Stimulated activated CD4-positive, alpha-beta T cell treated with anti-CD3 and anti-CD28 coated beads, TNF-alpha, amount 100 ng/mL, for 48 hours (primary cell): ENCODE measurements at places on chromosomes 7 and 10.

- DNase-seq = no peak
Observed at GRCh38 chr7:138755842-138756590, 41.8 kb upstream of the TMEM213 start.

- no peak for DNase-seq
Observed at GRCh38 chr10:47309408-47310089, 9.6 kb downstream of the GDF10 start.

DNA sequence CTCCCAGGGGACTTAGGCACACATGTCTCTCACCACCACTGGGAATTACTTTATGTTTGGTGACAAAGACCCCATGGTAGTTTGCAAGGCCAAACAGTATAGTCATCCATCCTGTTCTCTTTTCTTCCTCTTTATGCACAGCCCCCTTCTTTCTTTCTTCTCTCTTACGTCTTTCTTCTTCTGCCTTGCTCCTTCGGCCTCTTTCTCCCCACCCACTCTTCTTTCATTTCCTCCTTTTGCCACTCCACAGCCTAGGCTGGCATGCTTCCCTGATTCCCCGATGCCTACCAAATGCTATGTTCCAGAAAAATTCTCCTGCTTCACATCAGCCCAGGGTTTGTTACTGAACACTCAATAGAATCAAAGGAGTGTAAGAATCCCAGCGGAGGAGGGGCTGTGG lies 62.4 kb upstream of the MKLN1 start:
- DNase-seq = no peak

DNA sequence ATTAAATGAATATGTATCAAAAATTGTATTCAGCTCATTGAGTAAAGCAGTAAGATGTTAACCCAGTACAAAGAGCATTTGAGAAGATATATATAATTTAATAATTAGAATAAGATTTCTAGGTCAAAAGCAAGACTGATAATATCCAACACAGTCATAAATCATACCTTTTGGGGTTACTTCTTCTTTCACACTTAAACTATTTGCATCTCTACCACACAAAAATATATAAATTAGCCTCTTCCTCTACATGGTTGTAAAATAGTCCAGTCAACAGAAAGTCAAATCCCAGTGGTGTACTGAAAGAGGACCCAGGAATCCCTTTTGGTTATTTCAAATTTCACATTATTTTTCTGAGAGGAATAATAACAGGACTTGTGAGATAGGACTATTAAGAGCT lies 204.6 kb upstream of the INHBA start:
- DNase-seq = no peak

- DNase-seq = no peak
Observed at GRCh38 chr7:106864298-106865081, 592 bp upstream of the PIK3CG start.

DNA sequence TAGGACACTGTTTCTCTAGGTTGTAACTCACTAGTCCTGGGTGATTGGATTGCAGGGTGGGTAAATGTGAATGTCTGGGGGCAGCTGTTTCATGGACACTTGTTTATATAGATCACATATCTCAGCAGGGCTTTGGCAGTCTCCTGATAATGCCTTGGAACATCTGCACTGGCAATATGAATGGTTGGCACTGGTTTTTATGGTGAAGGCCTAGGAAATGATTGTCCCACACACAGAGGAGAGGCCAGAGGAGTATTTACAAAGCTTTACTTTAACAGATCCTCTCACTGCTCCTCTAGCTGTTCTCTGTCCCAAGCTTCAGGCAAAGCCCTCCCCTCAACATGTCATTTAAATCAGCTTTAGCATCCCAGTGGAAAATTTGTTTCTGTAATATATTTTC lies 171.3 kb upstream of the STEAP4 start:
- DNase-seq = no peak

GRCh38 chr7:139423091-139423490 lies 60.4 kb downstream of the KLRG2 start:
- DNase-seq = no peak

GRCh38 chr10:97822261-97822687 lies 27.4 kb upstream of the GOLGA7B start:
- no peak for DNase-seq

DNA sequence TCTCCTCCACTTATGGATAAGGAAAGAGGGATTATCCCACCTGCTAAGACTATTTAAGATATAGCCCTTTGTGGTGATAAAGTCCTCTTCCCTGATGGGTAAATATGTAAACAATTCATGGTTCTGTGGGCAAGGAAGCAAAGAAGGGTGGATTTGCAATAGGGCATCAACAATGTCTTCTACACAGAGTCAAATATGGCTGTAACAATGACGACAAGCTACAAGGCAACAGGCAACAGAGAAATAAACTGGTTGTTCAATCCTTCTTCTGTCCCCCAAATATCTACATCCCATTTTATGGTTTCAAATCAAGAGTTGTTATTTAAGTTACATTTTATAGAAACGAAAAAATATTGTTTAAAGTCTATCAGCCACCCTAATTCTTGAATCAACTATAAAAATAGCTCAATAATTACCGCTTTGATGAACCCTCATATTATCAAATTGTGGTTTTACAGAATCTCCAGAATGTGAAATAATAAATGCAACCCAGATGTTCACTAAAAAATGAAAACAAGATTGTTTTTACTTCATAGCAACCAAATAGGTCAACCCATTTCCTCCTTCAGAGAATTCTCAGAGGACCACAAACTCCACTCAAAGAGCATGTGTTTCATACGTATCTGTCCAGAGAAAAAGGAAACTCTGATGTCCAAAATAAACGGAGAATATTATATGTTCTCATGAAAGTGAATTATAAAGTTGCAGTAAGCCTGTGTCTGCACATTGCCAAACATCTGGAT lies 13.8 kb downstream of the CYTH3 start:
- no peak for DNase-seq

- DNase-seq = no peak
Observed at GRCh38 chr7:3336042-3336665, 35.1 kb downstream of the SDK1 start.

GRCh38 chr7:130356121-130356875 lies 11.7 kb downstream of the CPA5 start:
- DNase-seq = no peak
